Neural progenitor cell (in vitro differentiated cells): ENCODE measurements at places on chromosomes 1 and 21.

DNA sequence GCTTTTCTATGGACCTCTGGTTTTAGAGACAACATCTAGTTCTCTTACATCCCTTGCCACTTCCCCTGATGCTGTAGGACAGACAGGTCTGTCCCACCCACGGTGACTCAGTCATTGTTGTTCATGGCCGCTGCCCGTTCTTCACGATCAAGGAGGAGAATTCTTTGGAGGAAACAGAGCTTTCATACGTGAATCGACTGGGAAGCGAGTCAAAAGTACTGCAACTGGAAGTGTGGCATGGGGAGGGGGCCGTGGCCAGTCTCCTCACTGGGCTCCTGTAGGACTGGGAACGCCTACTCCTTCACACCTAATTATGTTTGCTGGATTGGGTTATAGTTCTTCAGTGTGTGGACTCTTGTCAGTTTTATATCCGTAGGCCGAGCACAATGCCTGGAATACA is 4.4 kb upstream of the SLC37A1 start:
- no peak for DNase-seq

DNA sequence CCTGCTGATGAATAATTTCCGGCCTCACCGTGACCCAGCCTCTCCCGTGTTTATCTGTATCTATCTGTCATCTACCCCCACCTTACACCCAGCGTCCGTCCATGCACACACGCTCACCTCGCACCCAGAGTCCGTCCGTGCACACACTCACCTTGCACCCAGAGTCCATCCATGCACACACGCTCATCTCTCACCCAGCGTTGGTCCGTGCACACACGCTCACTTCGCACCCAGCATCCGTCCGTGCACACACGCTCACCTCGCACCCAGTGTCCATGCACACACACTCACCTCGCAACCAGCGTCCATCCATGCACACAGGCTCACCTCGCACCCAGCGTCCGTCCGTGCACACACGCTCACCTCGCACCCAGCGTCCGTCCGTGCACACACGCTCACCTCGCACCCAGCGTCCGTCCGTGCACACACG is 25.0 kb upstream of the COL18A1 start:
- no peak for DNase-seq

DNA sequence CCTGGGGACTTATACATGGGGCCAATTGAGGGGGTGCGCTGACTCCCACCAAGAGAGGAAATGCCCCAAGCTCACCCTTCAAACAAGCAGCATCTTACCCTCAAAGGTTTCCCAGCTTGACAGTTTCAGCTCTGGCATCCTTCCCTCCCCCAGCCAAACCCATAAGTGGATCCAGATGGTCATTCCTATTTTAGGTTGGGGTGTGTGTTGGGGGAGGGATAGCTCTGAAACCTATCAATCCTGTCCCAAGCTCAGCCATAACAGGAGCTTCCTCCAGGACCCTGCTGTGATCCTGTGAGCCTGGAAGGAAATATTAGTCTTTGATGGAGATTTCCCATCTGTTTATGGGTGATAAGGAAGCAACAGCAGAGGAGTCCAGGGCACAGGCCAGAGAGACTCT is 3.4 kb upstream of the TMEM222 start:
- DNase-seq = no peak

DNA sequence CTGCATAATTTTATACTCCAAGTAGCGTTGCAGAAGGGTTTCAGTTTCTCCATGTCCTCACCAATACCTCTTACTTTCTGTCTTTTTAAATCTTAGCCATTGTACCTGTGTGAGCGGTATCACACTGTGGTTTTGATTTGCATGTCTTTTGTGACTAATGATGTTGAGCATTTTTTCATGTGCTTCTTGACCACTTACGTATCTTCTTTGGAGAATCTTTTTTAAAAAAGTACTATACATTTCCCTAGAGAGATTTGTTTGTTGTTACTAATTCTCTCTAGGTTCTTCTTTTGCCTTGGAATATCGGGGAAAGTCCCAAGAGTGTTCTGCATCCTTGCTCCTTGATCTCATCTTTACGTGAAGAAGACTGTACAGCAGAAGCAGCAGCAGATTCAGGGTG is 81.8 kb upstream of the WARS2 start:
- DNase-seq = no peak

DNA sequence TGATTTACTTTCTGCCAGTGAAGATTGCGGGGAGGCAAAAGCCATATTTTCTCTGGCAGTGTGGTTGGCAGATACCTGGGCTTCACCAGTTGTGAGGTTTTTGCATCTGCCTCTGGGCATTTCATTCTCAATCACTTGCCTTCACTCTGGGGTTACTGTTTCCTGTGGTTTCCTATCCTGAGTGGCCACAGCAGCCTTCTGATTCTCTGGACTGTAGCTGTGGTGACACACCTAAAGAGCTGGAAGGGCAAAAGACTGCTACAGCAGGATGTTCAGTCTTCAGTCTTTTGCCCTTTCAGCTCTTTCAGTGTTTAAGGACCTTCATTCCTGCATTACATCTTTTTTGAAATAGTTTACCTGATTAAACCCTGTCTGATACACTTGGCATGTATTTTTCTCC is 50.5 kb upstream of the GPR52 start:
- no peak for DNase-seq
